Right atrium auricular region (tissue), 2 donors: ENCODE measurements at places on chromosomes 4 and X. TPM values are rescaled to one million over a fixed set of nuclear protein-coding genes. Genes with fewer than 3 reads are reported as not detected.
A peak's percentile ranks its signal among the peaks of the same experiment; 100 is the strongest.

The TMEM154 gene
- 2.0 TPM for total RNA-seq

The YIPF7 gene
- total RNA-seq = 1.4 TPM

The NLGN3 gene
- 0.19 TPM for total RNA-seq

The SCOC gene
- 53.3 TPM for total RNA-seq

The TRPC5OS gene
- 0.15 TPM for total RNA-seq

The FAM9B gene
- not detected for total RNA-seq

The KIAA1210 gene
- total RNA-seq = 0.04 TPM

The FAM9C gene
- total RNA-seq = not detected

DNA sequence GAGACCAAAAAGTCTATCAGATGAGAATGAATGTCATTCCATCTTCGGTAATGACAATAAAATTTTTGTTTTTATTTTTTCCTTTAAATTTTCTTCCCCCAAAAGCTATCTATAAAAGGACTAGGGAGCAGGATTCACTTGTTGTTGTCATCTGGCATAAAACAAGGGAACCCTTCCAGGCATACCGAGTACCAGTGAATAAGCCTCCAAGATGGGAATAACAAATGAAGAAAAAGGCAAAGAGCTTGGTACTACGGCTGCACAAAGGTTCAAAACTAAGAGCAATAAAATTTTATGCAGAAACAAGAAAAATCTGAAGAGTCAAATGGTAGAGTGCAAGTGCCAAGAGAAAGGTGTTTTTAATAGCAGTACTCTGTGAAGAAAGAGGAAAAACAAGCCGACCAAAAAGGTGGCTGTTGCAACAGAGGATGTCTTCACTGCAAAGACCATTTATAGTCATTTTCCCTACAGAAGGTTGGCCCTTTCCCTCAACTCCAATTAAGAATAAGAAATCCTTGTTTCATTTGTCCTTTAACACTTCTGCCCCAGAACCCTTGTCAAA, 25.8 kb downstream of the PPP3CA start:
- no peak overlapping the region for H3K4me3 ChIP-seq
- H3K27me3 ChIP-seq = no peaks in the 10 kb centered on the region
- no peak overlapping the region for H3K27ac ChIP-seq
- no peaks in the 10 kb centered on the region for H3K4me1 ChIP-seq
- no peaks in the 10 kb centered on the region for H3K36me3 ChIP-seq

GRCh38 chrX:150792949-150793527, 99.8 kb downstream of the MTMR1 start:
- no peak overlapping the region for H3K4me3 ChIP-seq
- H3K4me1 ChIP-seq = no peaks in the 10 kb centered on the region
- H3K27me3 ChIP-seq = no peaks in the 10 kb centered on the region
- DNase-seq = no peak
- no peak overlapping the region for H3K27ac ChIP-seq

DNA sequence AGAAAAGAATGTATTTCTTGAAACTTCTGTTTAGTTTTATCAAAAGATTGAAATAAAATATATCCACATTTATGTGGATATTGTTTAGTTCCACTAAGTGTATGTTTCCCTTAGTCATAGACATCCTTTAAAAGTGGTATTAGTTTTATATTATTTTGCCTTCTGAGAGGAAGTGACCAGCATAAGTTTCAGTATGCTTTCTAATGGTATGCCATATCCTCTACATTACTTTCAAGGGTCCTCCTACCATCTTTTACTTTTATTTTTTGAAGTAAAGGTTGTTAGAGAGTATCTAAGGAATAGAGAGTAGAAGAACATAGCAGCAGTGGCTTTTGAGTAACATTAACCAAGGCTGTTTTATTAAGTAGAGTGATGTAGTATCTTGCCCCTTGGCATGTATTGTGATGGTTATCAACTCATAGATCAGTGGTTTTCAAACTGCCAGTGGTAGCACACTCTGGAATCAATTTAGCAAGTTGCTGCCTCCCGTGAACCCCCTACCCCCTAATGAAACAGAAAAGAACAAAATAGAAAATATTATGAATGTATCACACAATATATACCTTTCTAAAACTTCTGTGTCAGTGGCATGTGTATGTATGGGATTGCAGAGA, 44.8 kb downstream of the RBPJ start:
- H3K36me3 ChIP-seq = no peaks in the 10 kb centered on the region
- H3K27me3 ChIP-seq = no peaks in the 10 kb centered on the region
- DNase-seq = no peak

- no peak overlapping the region for H3K4me3 ChIP-seq
- no peaks in the 10 kb centered on the region for H3K4me1 ChIP-seq
- DNase-seq = no peak
- no peaks in the 10 kb centered on the region for H3K36me3 ChIP-seq
- H3K27me3 ChIP-seq = peaks cover 15% of the 10 kb centered on the region
Measured at GRCh38 chr4:3771164-3771809, 5.1 kb downstream of the ADRA2C start.

- peak overlapping the region; percentile 82 for H3K27ac ChIP-seq
- no peaks in the 10 kb centered on the region for H3K27me3 ChIP-seq
- H3K4me1 ChIP-seq = peaks cover 95% of the 10 kb centered on the region
- peak; percentile 85 for DNase-seq
Measured at GRCh38 chr4:184815046-184815877, 10.5 kb downstream of the ACSL1 start.

GRCh38 chrX:87338510-87338909, 179.1 kb upstream of the KLHL4 start:
- no peak overlapping the region for H3K4me3 ChIP-seq
- H3K36me3 ChIP-seq = no peaks in the 10 kb centered on the region
- no peaks in the 10 kb centered on the region for H3K4me1 ChIP-seq
- H3K27ac ChIP-seq = no peak overlapping the region

- no peak for DNase-seq
- no peak overlapping the region for H3K27ac ChIP-seq
- H3K4me3 ChIP-seq = no peak overlapping the region
- H3K36me3 ChIP-seq = no peaks in the 10 kb centered on the region
- H3K27me3 ChIP-seq = no peaks in the 10 kb centered on the region
Measured at GRCh38 chrX:66014556-66014955, 25.3 kb downstream of the VSIG4 start.

- no peak overlapping the region for H3K4me3 ChIP-seq
- H3K27me3 ChIP-seq = no peaks in the 10 kb centered on the region
- H3K4me1 ChIP-seq = no peaks in the 10 kb centered on the region
- H3K27ac ChIP-seq = no peak overlapping the region
Measured at GRCh38 chr4:36872679-36873078, 371.9 kb upstream of the NWD2 start.

- no peaks in the 10 kb centered on the region for H3K4me1 ChIP-seq
- H3K4me3 ChIP-seq = no peak overlapping the region
- no peak for DNase-seq
Measured at GRCh38 chr4:40685300-40685699, 55.6 kb upstream of the RBM47 start.

- H3K27ac ChIP-seq = no peak overlapping the region
- no peaks in the 10 kb centered on the region for H3K36me3 ChIP-seq
- no peak for DNase-seq
Measured at GRCh38 chr4:139024686-139025085, 9.1 kb downstream of the NOCT start.

DNA sequence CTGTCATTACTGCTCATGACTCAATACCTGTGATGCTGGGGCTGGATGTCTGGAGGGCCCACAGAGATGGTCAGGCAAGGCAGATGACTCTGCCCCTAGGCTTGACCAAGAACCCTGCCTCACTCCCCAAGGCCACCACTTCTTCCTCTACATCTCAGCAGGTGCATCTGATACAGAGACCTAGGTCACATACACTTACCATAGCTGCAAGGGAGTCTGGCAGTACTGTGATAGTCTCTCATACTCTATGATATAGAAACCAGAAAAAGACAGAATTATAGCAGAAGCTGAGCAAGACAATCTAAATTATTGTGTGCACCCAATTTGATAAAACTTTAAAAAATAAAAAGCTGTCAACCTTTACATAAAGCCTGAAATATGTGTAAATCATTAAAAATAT, 477.1 kb upstream of the GALNT7 start:
- no peak overlapping the region for H3K4me3 ChIP-seq
- DNase-seq = no peak
- no peaks in the 10 kb centered on the region for H3K36me3 ChIP-seq
- H3K27me3 ChIP-seq = no peaks in the 10 kb centered on the region
- H3K27ac ChIP-seq = no peak overlapping the region

DNA sequence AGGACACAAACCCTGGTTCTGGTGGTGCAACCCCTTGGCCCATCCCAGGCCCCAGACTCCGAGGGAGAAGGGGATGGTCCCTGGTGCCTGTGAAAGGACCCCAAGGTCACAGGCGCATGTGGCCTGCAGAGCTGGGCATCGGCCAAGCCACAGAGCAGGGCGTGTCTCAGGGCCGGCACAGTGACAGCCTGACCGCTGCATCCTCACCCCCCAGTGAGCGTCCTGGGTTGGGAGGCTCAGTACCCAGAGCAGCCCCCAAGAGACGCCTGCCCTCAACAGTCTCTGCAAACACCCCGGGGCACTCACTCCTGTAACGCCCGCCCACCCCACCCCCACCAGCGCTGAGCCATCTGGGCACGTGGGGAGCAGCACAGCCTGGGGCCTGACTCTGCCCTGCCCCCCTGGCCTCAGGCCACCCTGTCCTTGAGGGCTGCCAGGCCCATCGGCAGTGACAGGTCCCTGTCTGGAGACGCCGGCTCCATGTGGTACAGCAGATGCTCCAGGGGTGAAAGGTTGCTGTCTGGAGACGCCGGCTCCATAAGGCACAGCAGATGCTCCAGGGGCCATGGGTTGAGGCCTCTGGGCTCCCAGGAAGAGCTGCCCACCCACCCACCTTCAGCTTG, 24.5 kb upstream of the CPLX1 start:
- H3K4me1 ChIP-seq = no peaks in the 10 kb centered on the region
- H3K4me3 ChIP-seq = no peak overlapping the region
- no peaks in the 10 kb centered on the region for H3K27me3 ChIP-seq

- H3K27ac ChIP-seq = no peak overlapping the region
- no peak overlapping the region for H3K4me3 ChIP-seq
- no peaks in the 10 kb centered on the region for H3K36me3 ChIP-seq
Measured at GRCh38 chr4:53767482-53767881, 176.2 kb upstream of the LNX1 start.

DNA sequence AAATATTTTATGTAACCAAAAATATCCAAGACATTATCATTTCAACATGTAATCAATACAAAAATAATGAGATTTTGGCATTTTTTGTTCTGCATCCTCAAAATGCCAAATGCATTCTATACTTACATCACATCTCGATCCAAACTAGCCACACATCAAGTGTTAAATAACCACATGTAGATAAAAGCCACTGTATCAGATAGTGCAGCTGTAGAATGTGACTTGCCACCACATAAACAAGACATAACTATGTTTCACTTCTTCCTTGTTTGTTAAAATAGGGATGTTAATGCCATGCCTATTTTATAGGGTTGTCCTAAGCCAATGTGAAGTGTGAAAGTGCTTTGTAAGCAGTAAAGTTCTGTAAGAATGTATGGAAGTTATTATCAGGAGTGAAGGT, 20.9 kb downstream of the INTS6L start:
- H3K4me3 ChIP-seq = no peak overlapping the region
- H3K4me1 ChIP-seq = peaks cover 7% of the 10 kb centered on the region
- no peak for DNase-seq
- H3K27me3 ChIP-seq = no peaks in the 10 kb centered on the region
- no peaks in the 10 kb centered on the region for H3K36me3 ChIP-seq

DNA sequence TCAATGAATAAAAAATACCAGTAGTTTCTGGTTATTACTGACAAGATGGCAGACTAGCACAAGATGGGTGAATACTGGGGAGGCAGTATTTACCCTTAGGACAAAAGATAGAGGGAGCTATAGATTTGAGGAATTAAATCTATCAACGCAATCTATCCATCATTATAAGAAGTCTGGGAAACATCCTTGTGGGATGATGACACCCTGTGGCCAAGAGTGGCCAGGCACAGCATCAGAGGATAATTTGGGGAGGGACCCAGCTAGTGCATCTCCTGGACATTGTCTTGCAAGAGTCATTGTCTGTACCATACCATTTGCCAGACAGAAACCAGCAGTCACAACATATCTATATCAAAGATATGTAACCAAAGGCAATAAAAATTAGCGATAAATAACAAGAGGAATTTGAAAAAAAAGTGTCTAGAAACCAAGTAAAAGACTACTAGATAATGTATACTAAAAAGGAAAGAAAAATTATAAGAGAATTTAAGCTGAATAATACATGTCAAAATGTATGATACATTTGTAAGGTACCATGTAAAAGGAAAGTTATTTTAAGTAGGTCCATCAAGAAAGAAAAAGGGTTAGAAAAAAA, 22.9 kb downstream of the KCTD8 start:
- no peak overlapping the region for H3K4me3 ChIP-seq
- no peak for DNase-seq
- no peak overlapping the region for H3K27ac ChIP-seq
- H3K4me1 ChIP-seq = no peaks in the 10 kb centered on the region
- H3K36me3 ChIP-seq = no peaks in the 10 kb centered on the region

DNA sequence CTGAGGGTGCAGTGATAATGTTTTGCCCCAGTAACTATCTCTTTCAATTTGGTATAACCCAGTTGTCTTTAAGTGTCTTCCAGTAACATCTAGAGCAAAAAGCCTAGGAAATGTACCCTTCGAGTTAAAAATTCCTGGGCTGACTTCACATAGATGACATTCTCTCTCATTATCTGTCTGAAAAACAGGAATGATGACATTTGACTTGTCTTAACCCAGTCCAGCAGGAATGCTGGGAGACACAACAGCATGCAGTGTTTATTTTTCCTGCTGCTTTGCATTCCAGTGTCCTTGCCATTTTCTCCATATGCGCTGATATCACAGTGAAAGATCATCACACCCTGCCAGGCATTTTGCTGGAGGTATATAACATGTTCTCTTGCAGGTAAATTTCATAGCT, 130.0 kb downstream of the SOWAHB start:
- H3K4me1 ChIP-seq = no peaks in the 10 kb centered on the region
- no peak for DNase-seq
- H3K27me3 ChIP-seq = no peaks in the 10 kb centered on the region
- peaks cover 19% of the 10 kb centered on the region for H3K36me3 ChIP-seq

DNA sequence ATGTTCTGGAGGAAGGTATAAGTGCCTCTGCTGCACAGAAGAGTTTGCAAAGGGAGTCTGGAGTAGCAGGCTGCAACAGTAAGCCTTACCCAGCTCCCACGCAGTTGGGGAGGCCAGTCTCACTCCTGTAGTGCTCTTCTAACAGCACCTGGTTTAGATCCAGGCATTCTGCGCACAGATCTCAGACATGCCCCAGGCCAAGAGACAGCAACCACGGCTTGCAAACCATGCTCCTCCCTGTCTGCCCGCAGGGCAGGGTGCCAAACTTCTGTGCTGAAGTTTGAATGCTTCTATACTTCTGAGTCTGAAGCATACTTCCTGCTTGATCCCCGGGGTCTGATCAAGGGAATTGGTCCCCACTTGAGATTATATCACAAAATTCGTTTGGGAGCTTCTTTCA, 106.3 kb downstream of the LINC00632 start:
- H3K27me3 ChIP-seq = no peaks in the 10 kb centered on the region
- no peak overlapping the region for H3K4me3 ChIP-seq
- H3K4me1 ChIP-seq = no peaks in the 10 kb centered on the region

- no peak overlapping the region for H3K4me3 ChIP-seq
- H3K36me3 ChIP-seq = no peaks in the 10 kb centered on the region
- no peak overlapping the region for H3K27ac ChIP-seq
- H3K4me1 ChIP-seq = no peaks in the 10 kb centered on the region
- no peak for DNase-seq
Measured at GRCh38 chrX:136659174-136659573, 11.2 kb downstream of the CD40LG start.

- H3K4me1 ChIP-seq = no peaks in the 10 kb centered on the region
- H3K4me3 ChIP-seq = no peak overlapping the region
- no peak overlapping the region for H3K27ac ChIP-seq
- H3K27me3 ChIP-seq = no peaks in the 10 kb centered on the region
Measured at GRCh38 chrX:14776901-14777300, 96.0 kb downstream of the FANCB start.

- peaks cover 6% of the 10 kb centered on the region for H3K36me3 ChIP-seq
- no peak for DNase-seq
- H3K27ac ChIP-seq = no peak overlapping the region
- no peaks in the 10 kb centered on the region for H3K4me1 ChIP-seq
- H3K4me3 ChIP-seq = no peak overlapping the region
Measured at GRCh38 chr4:88467392-88467791, 10.5 kb downstream of the HERC5 start.
